ENCODE measurements at places on chromosomes 1 and 21.

DNA sequence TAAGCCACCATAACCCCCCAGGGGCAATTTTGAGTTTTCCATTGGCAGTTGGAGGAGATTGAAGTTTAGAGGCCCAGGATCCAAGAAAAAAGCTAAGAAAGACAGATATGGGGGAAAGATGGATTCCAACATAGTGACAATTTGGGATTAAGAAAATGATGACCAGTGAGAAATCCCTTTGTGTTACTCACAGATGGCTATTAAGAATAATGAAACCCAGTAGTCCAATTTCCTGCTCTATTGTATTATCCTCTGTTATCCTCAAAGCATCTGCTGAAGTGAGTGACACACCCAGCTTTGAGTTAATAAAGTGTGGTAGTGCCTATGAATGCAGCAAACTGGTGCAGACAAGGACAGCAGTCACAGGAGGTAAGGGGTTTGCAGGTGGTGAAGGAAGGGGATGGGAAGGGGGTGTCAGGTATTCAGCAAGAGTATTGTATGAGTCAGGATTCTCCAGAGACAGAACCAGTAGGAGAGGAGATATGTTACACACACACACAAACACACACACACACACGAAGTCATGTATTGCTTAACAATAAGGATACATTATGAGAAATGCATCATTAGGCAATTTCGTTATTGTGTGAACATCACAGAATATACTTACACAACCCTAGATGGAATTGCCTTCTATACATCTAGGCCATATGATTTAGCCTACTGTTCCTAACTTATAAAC is 112.4 kb upstream of the VANGL1 start:
- DNase-seq: no peak

GRCh38 chr1:7578206-7578605 is 192.9 kb upstream of the VAMP3 start:
- DNase-seq: no peak

- no peak for DNase-seq
These were observed 131.5 kb upstream of the LMO4 start for GRCh38 chr1:87197156-87197555.

- no peak for DNase-seq
These were observed 39.6 kb upstream of the RXRG start for GRCh38 chr1:165484532-165484931.

- DNase-seq: no peak
These were observed 36.5 kb downstream of the EPHB2 start for GRCh38 chr1:22747021-22747734.

DNA sequence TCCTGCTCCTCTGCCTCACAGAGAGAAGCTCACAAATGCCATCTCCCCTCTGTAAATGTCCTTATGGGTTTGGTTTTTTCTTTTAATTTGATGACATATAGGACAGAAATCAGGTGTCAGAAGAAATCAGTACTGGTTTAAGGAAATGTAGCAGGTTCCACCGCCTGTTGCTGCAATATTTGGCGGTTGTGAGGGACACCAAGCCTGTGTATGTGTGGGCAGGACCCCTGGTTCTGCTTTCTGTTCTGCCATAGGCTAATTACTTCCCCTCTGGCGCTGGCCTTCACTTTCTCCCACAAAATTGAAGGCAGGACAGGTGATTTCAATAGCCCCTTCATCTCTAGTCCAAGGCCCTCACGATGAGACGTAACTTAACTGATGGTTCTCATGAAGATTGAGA is 69.2 kb downstream of the PRDM2 start:
- no peak for DNase-seq

GRCh38 chr1:35619237-35620121 is 21.8 kb downstream of the PSMB2 start:
- no peak for DNase-seq

DNA sequence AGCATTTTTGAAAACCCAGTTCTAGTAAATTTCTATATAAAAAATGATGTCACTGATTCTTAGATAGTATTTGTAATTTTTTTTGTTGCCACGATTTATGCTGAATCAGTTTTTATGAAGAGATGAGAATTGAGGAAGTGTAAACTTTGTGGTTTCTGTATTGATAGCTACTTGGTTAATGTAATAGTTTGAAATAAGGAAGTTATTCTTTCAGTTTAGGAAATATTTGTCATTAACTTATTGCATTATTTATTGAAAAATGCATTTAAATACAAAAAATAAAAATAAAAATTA is 97.8 kb downstream of the ZFYVE9 start:
- no peak for DNase-seq

DNA sequence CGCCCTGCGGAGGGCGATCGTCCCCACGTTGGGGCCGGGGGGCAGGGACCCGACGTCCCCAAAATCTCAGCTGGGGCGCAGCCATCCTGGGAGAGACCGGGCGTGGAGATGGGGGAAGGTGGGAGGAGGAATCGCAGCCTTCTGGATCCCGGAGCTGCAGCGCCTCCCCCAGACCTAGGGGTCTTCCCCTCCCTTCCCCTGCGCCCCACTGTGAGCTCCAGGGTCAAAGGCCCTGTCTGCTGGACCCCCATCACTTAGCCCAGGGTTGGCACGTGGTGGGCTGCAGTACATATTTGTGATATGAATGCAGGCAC is 90.2 kb upstream of the VAMP3 start:
- no peak for DNase-seq

GRCh38 chr1:85245891-85246290 is 13.6 kb downstream of the C1orf52 start:
- DNase-seq: no peak

DNA sequence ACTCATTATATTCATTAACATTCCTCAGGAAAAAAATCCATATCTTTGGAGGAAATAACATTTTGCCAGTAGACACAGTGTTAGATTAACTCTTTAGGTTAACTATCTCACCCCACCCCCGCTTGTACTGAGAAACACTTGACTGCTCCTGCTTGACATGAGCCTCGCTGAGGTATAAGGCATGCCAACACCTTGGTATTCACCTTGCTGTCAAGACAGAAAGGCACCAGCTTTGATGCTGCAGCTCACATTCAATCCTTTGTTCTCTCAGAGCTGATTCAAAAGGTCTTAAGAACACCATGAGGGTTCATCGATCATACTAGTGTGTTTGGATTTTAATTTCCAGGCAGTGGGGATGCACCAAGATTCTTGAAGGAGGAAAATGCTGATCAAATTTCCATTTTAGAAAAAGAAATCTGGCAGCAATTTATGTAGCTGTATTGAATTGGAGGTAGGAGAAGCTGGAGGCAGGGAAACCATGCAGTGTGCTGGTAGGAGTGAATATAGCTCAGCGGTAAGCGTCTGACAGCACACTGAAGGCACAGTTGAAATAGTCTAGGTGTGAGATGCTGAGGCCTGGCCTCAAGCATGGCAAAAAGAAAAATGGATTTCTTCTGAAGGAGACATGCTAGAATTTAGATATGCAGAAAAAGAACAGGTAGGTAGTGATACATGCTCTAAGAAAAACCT is 108.0 kb upstream of the ST6GALNAC5 start:
- DNase-seq: no peak

GRCh38 chr1:44723064-44723463 is 7.9 kb downstream of the RNU5D-1 start:
- no peak for DNase-seq

- DNase-seq: no peak
These were observed 23.6 kb upstream of the PSEN2 start for GRCh38 chr1:226846786-226847185.

DNA sequence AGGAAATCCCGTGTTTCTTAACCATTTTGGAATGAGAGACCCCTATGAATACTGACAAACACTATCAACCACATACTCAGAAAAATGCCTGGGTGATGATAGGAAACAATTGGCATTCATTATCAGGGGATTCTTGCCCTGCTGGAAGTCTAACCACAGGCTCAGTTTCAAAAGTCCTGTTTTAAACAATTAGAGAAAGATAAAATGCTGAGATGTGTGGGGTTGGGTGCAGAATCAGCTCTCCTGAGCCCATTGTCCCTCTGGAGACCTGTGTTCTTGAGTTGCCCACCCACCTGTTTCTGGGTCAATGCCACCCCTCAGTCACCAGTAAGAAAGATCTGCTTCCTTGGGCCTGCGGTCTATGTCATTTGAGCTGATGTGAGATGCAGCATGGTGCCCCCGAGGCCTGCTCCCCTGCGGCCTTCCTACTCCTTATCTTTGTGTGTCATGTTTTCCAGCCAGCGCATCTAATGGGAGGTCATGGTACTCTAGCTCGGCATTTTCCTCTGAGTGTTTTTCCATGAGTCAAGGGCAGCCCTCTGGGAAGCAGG is 130.3 kb upstream of the PLXNA2 start:
- DNase-seq: no peak

GRCh38 chr1:160200786-160201185 is 4.4 kb upstream of the PEA15 start:
- no peak for DNase-seq

GRCh38 chr1:7586031-7586941 is 184.8 kb upstream of the VAMP3 start:
- no peak for DNase-seq

- DNase-seq: no peak
These were observed 41.7 kb upstream of the CD2 start for GRCh38 chr1:116712510-116712909.

GRCh38 chr1:26015358-26015757 is 6.2 kb upstream of the EXTL1 start:
- DNase-seq: no peak

- DNase-seq: no peak
These were observed 231.6 kb downstream of the MRPL39 start for GRCh38 chr21:25375675-25376074.

- no peak for DNase-seq
These were observed 2.2 kb downstream of the TACSTD2 start for GRCh38 chr1:58574816-58575215.
